ENCODE measurements at places on chromosomes 2 and 18.

- DNase-seq = no peak
Observed at GRCh38 chr2:20356042-20356441, 5.4 kb upstream of the PUM2 start.

GRCh38 chr2:148124271-148124670 lies 103.4 kb downstream of the MBD5 start:
- no peak for DNase-seq

DNA sequence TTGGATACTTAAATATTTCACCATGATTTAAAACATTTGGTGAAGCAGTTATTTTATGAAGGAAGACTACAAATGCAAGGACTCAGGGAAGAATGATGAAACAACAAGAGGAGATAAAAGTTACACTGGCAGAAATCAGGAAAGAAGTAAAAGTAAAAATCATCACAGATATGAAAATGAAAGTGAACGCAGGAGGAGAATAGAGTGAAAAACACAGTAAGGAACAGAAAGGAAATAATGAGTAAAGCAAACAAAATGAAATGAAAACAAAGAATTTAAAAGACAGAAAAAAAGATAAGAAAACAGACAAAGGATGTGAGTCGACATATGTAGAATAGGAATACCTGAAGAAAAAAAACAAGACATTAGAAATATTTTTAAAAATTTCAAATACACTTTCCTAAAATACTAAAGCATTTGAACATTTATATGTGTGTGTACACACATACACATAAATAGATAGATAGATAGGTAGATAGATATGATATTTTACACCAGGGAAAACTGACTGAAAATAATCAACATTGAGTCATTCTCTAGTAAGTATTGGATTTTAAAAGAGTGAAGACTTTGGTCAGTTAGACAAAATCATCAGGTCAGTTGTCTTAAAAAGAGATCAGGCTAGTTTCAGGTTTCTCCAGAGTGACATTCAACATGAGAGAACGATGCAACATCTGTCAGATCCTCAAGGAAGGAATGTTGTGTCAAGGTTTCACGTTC lies 12.1 kb upstream of the KDSR start:
- DNase-seq = no peak

DNA sequence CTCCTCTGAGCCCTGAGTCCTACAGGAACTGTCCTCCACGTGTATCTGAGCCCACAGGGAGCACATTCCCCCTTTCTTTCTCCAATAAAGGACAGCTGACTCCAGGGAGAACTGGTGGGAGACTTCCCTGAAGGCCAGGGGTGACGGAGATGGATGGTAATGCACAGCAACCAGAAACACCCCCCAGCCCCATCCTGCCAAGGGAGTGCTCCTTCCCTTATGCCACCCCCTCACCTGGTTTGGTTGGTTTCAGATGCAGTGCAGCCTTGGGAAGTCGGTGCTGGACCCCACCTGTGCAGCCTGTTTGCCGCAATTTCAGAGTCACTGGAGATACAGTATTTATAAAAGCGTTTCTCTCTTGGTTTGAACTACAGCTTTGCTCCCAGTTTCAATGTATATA lies 24.0 kb downstream of the GPR55 start:
- DNase-seq = no peak

- DNase-seq = no peak
Observed at GRCh38 chr2:63432373-63432772, 155.9 kb downstream of the WDPCP start.

DNA sequence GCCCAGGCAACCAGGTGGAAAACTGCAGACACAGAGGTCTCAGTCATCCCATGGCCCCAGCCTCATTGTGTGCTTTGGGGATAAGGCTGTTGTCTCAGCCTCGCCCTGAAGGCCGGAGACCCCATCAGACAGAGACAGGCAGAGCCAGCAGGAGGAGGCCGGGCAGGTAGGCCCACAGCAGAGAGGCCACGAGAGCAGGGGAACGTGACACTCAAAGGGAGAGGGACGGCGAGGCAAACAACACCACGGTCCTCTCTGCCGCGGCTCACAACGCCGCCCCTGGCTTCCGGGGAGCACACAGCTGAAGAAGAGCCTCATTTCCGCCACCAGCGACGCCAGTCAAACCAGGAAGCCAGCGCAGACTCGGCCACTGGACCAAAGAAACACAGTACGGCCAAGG lies 103.3 kb downstream of the ZNF516 start:
- no peak for DNase-seq

GRCh38 chr18:33745151-33745795 lies 167.3 kb downstream of the ASXL3 start:
- no peak for DNase-seq

GRCh38 chr2:58539973-58540372 lies 298.8 kb upstream of the FANCL start:
- no peak for DNase-seq

GRCh38 chr18:24482821-24483220 lies 22.4 kb downstream of the HRH4 start:
- DNase-seq = no peak

- DNase-seq = no peak
Observed at GRCh38 chr18:14970027-14970426, 222.1 kb downstream of the ANKRD30B start.

- no peak for DNase-seq
Observed at GRCh38 chr2:8414946-8415879, 266.6 kb upstream of the ID2 start.

DNA sequence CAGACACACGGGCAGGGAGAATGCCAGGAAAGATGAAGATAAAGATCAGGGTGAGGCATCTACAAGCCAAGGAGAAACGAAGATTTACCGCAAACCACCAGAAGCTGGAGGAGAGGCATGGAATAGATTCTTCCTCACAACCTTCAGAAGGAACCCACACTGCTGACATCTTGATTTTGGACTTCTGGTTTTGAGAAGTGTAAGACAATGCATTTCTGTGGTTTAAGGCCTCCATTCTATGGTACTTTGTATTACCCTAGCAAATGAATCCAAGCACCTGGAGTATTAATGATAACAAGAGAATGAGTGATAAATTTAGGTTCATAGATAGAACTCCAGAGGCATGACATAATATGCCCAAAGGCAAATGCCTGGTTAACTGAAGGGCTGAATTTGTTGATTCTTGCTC lies 11.8 kb upstream of the FN1 start:
- DNase-seq = no peak

DNA sequence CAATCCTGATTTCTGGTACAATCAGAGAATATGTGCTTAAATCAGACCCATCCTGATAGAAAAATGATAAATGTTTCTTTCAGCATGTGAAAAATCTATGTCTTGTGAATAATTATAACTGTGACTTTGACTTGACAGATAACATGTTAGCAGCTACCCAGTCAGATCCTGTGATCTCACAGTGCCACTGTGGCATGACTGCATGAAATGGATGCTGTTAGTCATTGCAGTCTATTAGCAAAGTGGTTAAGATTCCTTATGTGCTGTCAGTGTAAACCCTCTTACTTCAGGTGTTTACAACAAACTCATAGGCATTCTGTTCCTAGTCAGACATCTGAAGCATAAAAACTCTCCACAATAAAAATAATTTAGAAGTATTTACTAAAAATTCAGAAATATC lies 244.6 kb upstream of the RND3 start:
- DNase-seq = no peak

- DNase-seq = no peak
Observed at GRCh38 chr2:98607741-98608115, 584 bp downstream of the COA5 start.

- DNase-seq = no peak
Observed at GRCh38 chr2:75516378-75517360, 44.1 kb downstream of the EVA1A start.

DNA sequence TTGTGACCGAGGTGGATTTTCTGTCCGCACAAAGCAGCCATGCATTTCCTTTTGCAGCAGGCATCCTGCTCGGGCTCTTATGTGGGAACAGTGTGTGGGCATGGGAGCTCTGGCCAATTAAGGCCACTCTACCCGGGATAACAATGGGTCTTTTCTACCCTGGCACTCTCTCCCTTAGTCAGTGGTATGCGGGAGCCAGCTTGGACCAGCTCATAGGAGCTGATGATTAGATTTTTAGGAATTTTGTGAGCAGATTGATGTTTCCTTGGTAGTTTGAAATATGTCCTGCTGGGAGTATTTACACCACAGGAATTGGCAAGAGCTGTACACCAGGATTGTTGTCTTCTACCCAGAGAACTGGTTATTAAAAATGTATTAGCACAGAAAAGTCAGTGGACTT lies 89.3 kb downstream of the SPP2 start:
- no peak for DNase-seq

Data from CD4-positive, alpha-beta T cell treated with Interleukin-10 for 1 hour (primary cell).